Activated T-cell treated with anti-CD3 and anti-CD28 coated beads, Interleukin-2, amount 50 U/mL, for 4 hours (primary cell): ENCODE measurements at places on chromosomes 1 and 21. TPM values are rescaled to one million over a fixed set of nuclear protein-coding genes. Genes with fewer than 3 reads are reported as not detected.

The MTX1 gene
- total RNA-seq, result 77.4 TPM

The FAM3B gene
- not detected for total RNA-seq

The OVAAL gene
- not detected for total RNA-seq

The HES5 gene
- total RNA-seq, result not detected

The OPTC gene
- not detected for total RNA-seq

The TMIGD3 gene
- total RNA-seq, result not detected

The SLAMF7 gene
- total RNA-seq, result 44.1 TPM

The SPRR3 gene
- total RNA-seq, result not detected

The PLOD1 gene
- total RNA-seq, result 11.8 TPM

The KRTAP13-2 gene
- not detected for total RNA-seq

The LCE3E gene
- total RNA-seq, result not detected
